ENCODE measurements at places on chromosomes 11 and 22.

DNA sequence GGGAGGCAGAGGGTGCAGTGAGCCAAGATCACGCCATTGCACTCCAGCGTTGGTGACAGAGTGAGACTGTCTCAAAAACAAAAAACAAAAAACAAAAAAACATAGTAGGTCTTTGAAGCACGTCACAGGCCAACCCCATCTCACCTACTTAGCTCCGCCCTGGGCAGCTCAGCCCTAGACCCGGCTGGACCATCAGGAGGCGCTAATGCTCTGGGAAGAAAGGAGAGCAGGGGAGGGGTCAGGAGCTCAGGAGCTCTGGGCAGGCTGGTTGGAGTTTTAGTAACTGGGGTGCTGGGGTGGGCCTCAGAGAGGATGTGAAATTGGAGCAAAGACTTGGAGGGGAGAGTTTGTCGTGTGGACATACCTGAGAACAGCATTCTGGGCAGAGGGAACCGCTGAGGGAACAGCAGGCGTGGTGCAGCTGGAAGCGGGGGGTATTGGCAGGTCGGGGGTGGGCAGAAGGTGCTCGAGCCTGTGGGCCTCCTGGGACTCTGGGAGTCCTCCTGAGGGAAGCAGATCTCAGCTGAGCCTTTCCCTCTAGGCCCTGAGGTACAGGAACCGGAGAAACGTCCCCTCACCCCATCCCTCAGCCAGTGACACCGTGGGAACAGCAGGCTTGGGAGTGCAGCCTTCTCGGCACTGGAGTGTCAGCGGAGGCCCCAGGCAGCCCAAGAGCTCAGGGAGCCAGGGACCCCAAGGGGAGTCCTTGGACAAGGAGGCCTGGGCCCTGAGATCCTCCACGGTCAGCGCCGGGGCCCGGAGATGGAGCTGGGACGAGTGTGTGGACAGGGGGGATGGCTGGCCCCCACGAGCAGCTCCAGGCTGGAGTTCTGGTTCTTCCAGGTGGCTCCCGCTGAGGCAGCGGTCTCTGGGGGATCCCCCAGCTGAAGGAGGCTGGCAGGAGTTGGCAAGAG lies 2.2 kb upstream of the RPS6KA4 start:
- no peak for DNase-seq

GRCh38 chr11:10462746-10463300 lies 7.8 kb downstream of the AMPD3 start:
- DNase-seq, result no peak

DNA sequence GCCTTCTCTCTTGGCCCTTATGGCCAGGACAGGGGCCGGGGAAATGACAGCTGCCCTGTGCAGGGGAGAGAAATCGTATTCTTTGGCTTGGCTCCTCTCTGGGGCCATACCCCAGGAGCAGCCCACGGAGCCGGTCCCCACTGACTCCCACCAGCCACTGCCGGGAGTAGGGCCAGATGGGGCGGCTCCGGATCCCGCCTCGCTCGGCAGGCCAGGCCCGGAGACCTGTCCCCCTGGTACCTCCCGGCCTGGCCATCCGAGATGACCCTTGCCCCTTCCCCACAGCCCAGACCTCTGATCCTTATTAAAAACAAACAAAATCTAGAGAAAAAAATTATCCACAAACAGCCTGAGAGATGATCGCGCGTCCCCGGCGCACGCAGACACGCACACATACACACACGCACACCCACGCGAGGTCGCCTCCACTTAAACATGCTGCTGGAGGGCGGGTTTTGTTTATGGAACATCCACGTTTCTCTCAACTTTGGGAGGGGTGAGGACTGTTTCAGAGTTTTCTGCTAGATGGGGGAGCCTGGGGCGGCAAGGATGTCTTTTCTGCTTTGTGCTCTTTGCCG lies 59.1 kb downstream of the IGLL1 start:
- no peak for DNase-seq

GRCh38 chr11:12461516-12461915 lies 84.1 kb downstream of the PARVA start:
- no peak for DNase-seq
